ENCODE measurements at places on chromosomes 5 and 9.

- DNase-seq, result peak; percentile 74
These were observed 6.3 kb upstream of the MXD3 start for GRCh38 chr5:177317959-177318377.

DNA sequence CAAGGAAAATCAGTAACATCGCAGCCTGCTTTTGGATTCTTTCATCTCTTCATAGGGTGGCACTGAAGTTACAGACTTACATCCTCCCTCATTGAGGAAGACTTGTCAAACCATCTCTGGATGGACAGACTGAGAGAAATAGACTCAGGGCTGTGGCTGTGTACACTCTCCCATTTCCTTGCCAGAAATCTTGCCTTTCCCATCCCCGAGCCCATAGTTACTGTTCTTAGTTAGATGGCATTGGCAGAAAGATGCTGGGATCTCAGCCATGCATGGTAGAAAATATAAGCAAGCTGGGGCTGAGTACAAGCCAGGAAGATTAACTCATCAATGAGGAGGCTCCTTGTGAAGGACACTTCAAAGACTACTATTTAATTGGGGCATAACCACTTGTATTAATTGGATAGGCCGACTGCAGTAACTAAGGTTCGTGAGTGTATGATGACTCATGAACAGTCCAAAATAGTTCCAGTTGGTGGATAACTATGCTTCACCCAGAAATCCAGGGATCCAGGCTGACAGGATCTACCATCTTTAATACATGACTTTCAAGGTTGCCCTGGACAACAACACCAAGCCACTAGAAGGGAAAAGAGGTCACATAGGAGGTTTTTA lies 137.9 kb downstream of the TMEM38B start:
- DNase-seq, result no peak

GRCh38 chr5:149203921-149204441 lies 62.7 kb downstream of the ABLIM3 start:
- DNase-seq, result no peak

- no peak for DNase-seq
These were observed 23.7 kb downstream of the SNX30 start for GRCh38 chr9:112774006-112774996.

DNA sequence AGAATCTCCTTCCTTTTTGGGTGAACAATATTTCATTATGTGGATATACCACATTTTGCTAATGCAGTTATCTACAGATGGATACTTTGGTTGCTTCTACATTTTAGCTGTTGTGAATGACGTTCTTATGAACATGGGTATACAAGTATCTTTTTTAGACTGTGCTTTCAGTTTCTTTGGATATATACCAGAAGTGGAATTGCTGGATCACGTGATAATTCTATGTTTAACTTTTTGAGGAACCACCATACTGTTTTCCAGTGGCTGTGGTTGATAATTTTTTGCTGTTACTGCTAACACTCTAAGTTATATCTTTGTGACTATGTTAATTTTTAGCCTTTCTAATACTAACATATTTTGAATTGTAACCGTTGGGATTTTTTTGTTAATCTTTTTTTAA lies 12.5 kb downstream of the WDR70 start:
- DNase-seq, result no peak

DNA sequence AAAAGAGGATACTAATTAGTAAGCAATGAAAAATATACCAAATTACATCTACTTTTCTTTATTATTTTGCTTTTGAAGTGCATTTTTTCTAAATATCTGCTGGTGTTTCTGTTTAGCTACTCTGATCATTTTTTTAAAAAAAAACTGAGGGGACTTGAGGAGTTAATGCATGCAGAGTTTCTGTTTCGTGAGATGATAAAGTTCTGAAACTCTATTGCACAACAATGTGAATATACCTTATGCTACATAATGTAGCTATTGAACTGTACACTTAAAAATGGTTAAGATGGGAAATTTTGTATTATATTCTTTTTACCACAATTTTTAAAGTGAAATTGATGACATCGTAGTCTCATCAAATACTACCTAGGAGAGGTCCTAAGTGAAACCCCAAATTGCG lies 288.3 kb upstream of the NR4A3 start:
- no peak for DNase-seq

DNA sequence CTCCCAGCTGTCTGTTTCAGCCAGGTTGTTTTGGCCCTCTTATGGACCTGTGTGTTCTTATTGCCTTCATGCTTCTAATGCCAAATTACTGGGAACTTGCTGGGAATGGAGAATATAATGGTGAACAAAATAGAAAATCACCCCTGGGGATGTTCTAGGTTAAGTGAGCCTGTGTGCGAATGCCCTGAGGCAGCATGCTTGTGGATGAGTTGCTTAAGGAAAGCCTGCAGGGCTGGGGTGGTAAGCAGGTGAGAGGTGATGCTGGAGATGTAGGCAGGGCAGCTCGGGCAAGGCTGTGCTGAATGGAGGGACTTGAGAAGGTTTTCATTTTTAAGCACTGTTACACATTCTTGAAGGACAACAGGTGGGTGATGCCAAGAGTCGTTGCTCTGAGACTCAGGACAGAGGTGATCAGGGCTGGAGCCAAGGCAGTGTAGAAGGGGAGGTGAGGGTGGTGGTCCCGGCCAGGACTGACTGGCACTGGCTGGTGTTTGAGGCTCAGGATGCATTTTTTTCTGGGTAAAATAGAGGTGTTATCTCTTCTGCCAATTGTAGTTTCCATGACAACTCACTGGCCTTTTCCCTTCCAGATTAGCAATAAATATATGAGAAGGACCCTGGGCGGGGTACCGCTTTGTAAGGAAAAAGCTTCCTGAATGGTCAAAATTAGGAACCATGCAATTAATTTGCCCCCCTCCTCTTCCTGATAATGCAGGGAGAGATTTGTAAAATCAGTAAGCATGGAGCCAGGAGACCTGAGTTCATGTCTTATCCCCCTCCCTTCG lies 342.8 kb downstream of the ICE1 start:
- DNase-seq, result no peak

DNA sequence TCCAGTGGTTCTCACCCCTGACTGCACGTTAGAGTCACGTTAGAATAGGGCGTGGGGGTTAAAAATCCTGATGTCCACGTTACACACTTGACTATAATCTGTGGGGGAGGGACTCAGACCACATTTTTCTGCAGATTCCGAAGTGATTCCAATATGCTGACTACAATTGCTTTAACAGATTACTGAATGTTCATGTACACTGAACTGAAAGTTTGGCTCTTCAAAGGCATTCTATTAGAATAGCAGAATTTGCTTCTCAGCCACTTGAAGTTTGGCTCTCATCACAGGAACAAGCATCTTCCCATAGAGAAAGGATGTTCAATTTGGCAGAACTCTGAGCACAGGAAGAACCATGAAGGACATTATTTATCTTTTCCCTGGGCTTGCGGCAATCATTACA lies 84.5 kb downstream of the HAPLN1 start:
- no peak for DNase-seq

DNA sequence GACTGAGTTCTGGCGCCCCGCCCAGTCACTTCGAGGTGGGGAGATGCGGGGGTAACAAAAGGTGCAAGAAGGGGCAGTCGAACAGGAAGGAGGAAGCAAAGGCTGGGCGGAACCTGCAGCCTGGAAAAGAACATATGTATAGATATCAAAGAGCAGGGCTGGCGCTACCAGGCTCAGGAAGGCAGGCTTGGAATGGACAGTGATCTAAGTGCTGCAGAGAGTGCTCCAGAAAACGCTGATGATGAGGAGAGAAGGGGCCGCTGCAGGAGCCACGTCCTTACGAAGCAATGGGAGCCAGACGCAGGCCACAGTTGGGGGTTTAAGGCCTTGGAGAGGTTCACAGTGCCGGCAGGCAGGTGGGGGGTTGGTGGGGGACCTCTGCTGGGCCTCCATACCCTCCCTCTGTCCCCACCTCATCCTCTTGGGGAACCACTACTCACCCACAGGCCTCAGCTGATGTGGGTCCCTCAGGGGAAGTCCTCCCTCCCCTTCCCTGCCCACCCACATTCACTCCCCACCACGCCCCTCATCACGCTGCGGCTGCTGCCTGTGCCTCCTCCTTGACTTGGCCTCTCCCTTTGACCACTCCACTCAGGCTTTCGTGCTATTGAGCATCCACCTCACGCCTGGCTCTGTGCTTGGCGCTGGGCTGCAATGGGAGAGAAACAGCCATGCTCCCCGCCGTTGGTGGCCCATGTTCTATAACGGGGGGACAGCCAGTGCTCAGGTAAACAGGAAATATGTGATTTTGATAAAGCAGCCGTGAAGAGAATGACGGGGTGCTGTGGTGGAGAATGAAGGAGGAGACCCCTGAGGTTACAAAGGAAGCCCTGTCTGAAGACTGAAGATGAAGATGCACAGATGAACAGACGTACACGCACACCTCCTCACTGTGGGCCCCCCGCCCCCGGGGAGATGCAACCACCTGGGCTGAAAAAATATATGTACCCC lies 40.5 kb upstream of the RPL26L1 start:
- peak; percentile 23 for DNase-seq

- no peak for DNase-seq
These were observed 838.0 kb upstream of the WWC1 start for GRCh38 chr5:167453246-167454030.

DNA sequence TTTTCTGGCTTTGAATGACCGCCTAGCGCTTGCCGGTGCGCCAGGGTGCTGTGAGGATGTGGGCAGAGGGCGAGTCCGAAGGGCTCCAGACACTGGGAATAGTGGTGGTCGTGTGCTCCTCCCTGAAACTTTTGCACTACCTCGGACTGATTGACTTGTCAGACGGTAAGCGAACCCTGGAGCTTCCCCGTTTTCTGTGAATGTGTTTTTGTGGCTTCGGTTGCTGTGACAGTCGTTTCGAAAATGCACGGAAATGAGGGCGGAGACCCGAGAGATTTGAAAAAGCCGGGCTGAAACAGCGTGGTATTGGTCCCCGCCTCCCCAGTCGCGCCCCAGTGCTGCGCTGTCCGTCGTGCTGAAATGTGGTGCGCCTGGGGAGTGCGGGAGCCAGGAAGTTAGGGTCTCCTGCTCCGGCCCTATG lies 102.5 kb upstream of the GABRP start:
- peak; percentile 53 for DNase-seq

Data from stimulated activated naive CD8-positive, alpha-beta T cell treated with anti-CD3 and anti-CD28 coated beads, Interleukin-15, amount 100 ng/mL, for 72 hours (primary cell).